ENCODE measurements at places on chromosomes 11 and 22. TPM values are rescaled to one million over a fixed set of nuclear protein-coding genes. Genes with fewer than 3 reads are reported as not detected.

- H3K27me3 ChIP-seq, result no peaks in the 10 kb centered on the region
- H3K4me1 ChIP-seq, result peaks cover 53% of the 10 kb centered on the region
- DNase-seq, result peak; percentile 14
- no peaks in the 10 kb centered on the region for H3K36me3 ChIP-seq
Measured at GRCh38 chr11:2746401-2747247, 46.8 kb upstream of the KCNQ1OT1 start.

DNA sequence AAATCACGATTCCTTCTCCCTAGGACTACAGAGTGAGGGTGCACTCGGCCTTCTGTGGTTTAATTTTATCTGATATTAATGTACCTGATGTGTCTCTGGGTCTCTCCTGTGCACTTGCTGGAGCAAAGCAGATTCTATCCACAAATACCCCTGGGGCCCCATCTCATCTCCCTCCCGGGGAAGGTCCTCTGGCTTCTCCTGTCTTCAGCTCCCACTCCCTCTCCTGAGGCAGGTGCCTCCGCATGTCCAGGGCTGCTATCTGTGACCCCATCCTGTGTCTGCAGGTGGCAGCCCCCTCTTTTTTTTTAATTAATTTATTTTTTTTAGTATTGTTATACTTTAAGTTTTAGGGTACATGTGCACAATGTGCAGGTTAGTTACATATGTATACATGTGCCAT, 558.7 kb downstream of the BRD1 start:
- no peaks in the 10 kb centered on the region for H3K4me1 ChIP-seq
- H3K27me3 ChIP-seq, result peaks cover 41% of the 10 kb centered on the region
- no peaks in the 10 kb centered on the region for H3K36me3 ChIP-seq
- no peak for DNase-seq

GRCh38 chr11:66885469-66885868, 28.6 kb downstream of the LRFN4 start:
- H3K36me3 ChIP-seq, result no peaks in the 10 kb centered on the region
- H3K4me3 ChIP-seq, result no peak overlapping the region
- H3K27me3 ChIP-seq, result no peaks in the 10 kb centered on the region
- no peak for DNase-seq
- no peak overlapping the region for H3K27ac ChIP-seq

- no peak overlapping the region for H3K4me3 ChIP-seq
- no peaks in the 10 kb centered on the region for H3K27me3 ChIP-seq
- peaks cover 27% of the 10 kb centered on the region for H3K4me1 ChIP-seq
- no peak for DNase-seq
- H3K27ac ChIP-seq, result no peak overlapping the region
- peaks cover 29% of the 10 kb centered on the region for H3K36me3 ChIP-seq
Measured at GRCh38 chr11:1297576-1298473, 11.6 kb downstream of the TOLLIP start.

DNA sequence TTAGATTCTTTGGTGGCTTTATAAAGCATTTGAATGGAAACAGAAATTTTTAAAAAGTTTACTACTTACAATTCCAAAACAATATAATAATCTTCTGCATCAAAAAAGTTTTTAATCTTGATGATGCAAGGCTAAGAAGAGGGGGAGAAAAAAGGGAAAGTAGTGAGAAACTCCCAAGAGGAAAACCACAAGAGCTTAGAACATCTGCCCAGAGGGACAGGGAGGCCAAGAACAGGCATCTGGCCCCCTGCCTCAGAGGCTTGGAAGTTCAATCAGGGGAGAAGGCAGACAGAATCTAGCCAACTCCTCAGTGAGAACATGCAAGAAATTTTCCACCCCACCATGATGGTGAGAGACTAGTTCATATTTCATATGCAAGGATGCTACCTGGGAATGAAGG, 23.8 kb upstream of the TTC28 start:
- H3K4me1 ChIP-seq, result no peaks in the 10 kb centered on the region
- H3K4me3 ChIP-seq, result no peak overlapping the region
- H3K27me3 ChIP-seq, result no peaks in the 10 kb centered on the region
- peaks cover 5% of the 10 kb centered on the region for H3K36me3 ChIP-seq

GRCh38 chr22:24304062-24304675, 33.5 kb downstream of the SPECC1L start:
- H3K36me3 ChIP-seq, result peaks cover 23% of the 10 kb centered on the region
- H3K4me3 ChIP-seq, result no peak overlapping the region
- no peaks in the 10 kb centered on the region for H3K27me3 ChIP-seq
- no peak overlapping the region for H3K27ac ChIP-seq

DNA sequence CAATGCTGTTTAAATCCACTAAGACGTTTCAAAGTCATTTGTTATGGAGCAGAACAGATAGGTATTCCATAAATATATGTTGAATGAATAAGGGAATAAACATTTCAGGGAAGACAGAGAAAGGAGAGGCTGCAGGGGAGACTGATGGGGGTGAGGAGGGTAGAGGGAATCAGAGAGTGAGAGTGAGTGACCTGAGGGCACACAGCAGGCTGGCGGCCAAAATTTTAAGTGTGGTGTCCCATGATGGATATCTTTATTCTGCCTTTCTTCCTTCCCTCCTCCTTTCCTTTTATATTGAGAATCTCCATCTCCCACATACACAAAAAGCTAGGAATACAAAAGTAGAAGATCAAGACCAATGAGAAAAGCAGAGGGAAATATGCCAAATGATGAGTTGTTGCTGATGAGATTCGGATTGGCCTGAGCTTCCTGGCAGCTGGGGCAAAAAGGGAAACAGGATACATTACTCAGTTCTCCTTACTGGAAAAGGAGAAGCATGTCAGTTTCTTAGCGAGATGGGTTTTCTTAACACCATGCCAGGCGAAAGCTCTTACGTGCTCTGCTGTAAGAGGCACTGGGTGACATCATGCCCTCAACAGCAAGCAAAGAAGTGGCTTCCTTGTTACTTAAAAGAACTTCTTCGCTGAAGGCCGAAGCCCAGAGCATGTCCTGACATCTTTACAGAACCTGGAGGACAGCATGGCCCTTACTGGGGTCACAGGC, 11.2 kb upstream of the CYTH4 start:
- no peak overlapping the region for H3K27ac ChIP-seq
- no peak overlapping the region for H3K4me3 ChIP-seq
- peaks cover 18% of the 10 kb centered on the region for H3K27me3 ChIP-seq
- no peaks in the 10 kb centered on the region for H3K36me3 ChIP-seq

DNA sequence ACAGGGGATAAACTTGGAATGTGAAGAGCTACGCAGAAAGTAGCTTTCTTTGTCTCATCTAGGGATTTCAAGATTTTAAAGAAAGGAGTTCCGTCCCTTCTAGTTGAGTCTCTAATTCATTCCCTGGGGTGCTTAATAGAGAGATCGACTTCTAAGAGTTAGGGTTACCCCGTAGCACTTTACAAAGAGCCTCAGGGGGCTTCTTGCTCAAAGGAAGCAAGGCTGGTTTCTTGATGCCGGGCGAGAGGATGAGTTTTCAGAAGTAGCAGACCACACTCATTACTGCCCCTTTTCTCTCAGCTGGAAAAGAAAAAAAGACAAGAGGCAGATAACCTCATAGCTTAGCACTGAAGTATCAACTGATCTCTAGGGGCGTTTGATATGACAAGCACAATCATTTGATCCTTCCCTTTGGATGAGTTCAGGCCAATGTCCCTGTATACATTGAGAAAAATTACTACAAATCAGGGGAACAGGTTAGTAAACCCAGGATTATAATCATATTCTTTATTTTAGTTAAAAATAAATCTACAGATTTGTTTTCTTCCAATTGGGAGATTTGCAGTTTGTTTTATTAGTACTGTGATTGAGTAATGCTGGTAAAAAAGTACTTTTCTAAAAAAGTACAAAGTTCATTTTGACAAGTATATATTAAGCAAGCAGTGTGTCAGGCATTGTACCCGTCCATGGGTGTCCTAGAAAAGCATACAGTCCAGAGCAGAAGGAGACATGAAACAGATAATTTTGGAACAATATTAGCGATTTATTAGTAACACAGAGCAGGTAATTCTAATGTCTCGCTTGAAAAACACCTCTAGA, 18.7 kb downstream of the ELMOD1 start:
- no peaks in the 10 kb centered on the region for H3K36me3 ChIP-seq
- no peaks in the 10 kb centered on the region for H3K4me1 ChIP-seq
- H3K27me3 ChIP-seq, result no peaks in the 10 kb centered on the region

GRCh38 chr11:24556693-24557092, 59.8 kb downstream of the LUZP2 start:
- no peaks in the 10 kb centered on the region for H3K4me1 ChIP-seq
- H3K27me3 ChIP-seq, result no peaks in the 10 kb centered on the region
- no peak for DNase-seq
- no peak overlapping the region for H3K4me3 ChIP-seq
- no peaks in the 10 kb centered on the region for H3K36me3 ChIP-seq

GRCh38 chr11:85762226-85762625, 48.7 kb downstream of the SYTL2 start:
- no peak for DNase-seq
- no peaks in the 10 kb centered on the region for H3K27me3 ChIP-seq
- H3K4me1 ChIP-seq, result peaks cover 2% of the 10 kb centered on the region
- H3K4me3 ChIP-seq, result no peak overlapping the region
- no peaks in the 10 kb centered on the region for H3K36me3 ChIP-seq
- H3K27ac ChIP-seq, result no peak overlapping the region

DNA sequence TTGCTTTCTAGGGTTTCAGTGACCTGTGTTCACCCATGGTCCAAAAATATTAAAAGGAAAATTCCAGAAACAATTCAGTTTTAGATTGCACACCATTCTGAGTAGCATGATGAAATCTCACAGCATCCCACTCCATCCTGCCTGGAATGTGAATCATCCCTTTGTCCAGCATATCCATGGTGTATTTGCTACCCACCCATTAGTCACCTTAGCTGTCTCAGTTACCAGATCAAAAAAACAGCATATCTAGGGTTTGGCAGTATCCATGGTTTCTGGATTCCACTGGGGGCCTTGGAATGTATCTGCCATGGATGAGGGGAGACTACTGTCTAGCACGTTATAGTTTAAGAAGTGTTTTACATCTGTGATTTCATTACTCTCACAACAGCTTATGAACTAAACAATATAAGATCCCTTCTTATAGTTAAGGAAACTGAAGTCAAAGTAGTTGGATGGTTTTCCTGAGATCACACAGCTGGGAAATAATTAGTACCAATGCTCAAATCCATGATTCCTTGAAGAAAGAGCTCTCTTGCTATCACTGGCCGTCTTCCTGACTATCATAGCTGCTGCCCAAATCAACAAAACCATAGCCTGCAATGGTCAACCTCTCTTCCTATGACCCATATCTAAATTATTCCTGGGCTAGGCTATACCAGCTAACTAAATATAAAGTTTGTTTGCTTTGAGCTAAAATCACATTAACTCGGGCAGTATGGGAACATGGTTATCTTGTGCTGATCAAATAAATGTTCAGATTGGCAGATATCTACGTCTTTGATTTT, 122.6 kb downstream of the MICAL2 start:
- no peaks in the 10 kb centered on the region for H3K27me3 ChIP-seq
- peaks cover 10% of the 10 kb centered on the region for H3K36me3 ChIP-seq
- no peak for DNase-seq
- no peak overlapping the region for H3K4me3 ChIP-seq
- H3K4me1 ChIP-seq, result peaks cover 29% of the 10 kb centered on the region

TEX54 gene
- total RNA-seq, result not detected

ANKK1 gene
- 0.09 TPM for total RNA-seq

OSM gene
- total RNA-seq, result 0.22 TPM

DBX1 gene
- total RNA-seq, result 1.3 TPM

USP47 gene
- total RNA-seq, result 74.4 TPM

MS4A7 gene
- 7.4 TPM for total RNA-seq

All from muscle of leg (tissue), 16 donors.